ENCODE measurements at places on chromosomes 5 and 9.

GRCh38 chr5:122478741-122479442, 166.9 kb downstream of the SNCAIP start:
- DNase-seq, result no peak

DNA sequence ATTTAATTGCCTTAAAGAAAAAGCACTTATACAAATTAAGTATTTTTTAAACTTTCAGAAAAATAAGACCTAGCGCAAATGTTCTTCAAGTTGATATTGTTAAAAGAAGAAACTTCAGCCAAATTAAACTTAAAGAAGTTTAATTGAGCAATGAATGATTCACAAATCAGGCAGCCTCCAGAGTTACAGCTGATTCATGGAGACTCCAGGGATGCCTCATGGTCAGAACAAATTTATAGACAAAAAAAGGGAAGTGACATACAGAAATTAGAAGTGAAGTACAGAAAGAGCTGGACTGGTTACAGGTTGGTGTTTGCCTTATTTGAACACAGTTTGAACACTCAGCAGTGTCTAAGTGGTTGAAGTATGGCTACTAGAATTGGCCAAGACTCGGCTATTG, 60.3 kb downstream of the CDKN2A start:
- DNase-seq, result no peak

DNA sequence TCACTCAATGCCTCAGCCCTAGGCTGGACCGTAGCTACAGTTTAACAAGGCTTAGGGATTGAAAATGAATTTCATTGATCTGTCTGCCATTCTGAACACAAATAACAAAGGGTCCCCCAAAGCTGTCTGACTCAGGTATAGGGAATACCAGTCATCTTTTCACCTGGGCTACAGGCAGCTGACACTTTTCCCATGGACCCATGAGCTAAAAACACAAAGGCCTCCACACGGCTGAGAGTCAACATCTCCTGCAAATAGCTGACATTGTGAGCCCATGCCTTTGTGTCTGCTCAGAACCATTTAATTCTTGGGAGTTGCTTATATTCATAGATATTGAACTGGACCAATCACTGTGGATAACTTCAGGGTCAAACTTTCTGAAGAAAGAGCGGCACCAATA, 121.1 kb upstream of the SLIT3 start:
- DNase-seq, result no peak

DNA sequence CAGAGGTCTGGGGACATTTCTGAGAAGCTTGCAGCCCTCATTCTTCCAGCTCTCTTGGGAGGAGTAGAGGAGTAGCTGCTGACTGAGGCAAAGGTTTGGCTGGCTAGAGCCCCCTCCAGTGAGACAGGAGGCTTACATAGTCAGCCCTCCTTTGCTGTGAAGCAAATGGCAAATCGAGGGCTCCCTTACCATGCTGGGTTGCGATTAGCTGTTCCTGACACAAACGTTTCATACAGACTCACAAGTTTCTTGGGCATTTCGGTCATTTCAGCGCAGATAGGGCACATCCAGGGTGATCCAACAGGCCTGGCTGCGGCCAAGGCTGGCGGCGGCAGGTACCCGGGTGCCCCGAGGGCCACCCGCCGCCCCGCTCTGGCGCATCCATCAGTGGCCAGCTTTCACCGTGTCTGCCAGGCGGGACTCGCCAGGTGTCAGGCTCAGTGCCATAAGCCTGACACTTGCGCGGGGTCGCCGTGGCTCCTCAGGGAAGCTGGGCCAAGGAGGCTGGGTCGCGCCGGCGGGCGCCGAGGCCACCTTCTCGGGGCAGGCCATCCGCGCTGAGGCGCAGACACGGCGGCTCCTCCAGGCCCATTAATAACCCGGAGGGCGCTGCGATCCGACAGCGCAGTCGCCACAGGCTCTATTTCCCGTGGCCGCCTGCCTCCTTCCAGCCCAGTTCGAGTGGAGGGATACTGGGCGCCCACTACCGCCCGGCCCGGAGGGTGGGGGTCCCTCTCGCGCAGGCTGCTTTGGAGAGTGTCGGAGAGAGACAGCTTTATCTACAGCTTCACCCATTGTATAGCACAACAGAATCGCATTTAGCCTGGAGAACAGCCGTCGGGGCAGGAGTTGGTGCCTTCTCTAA, 9.1 kb downstream of the PRDM6 start:
- no peak for DNase-seq

- DNase-seq, result no peak
Observed at GRCh38 chr5:132396589-132397031, 27.1 kb downstream of the SLC22A5 start.

DNA sequence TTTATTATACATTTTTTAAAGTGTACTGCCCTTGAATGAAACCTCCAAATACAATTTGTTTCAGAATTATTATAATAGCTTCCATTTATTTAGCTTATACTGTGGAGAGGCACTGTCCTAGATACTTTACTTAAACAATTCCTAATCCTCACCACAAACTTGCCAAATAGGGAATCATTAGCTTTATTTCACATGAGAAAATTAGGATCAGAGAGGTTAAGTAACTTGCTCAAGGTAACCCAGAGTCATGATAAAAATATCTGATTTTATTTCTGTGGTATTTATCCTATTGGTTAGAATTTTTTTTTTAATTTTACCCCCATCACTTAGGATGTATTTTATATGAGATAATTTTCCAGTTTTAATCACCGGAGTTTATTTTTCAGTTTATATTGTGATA, 78.4 kb downstream of the ADGRV1 start:
- DNase-seq, result no peak

DNA sequence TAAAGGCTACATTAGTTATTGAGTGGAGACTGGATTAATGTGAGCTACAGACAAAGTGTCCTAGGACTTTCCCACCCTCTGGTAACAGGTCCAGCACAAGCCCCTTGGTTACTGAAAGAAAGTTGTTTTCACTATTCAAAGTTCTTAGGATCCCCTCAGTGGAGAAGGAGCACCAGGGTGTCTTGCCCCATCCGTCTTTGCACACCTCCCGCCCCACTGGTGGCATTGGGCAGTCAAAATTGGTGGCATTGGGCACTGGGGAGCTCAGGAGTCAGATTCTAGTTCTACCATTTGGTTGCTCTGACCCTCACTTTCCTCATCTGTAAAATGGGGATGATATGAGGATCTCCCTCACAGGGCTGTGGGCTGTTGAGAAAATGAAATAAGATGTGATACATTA, 2.4 kb upstream of the ANGPTL2 start:
- DNase-seq, result no peak

DNA sequence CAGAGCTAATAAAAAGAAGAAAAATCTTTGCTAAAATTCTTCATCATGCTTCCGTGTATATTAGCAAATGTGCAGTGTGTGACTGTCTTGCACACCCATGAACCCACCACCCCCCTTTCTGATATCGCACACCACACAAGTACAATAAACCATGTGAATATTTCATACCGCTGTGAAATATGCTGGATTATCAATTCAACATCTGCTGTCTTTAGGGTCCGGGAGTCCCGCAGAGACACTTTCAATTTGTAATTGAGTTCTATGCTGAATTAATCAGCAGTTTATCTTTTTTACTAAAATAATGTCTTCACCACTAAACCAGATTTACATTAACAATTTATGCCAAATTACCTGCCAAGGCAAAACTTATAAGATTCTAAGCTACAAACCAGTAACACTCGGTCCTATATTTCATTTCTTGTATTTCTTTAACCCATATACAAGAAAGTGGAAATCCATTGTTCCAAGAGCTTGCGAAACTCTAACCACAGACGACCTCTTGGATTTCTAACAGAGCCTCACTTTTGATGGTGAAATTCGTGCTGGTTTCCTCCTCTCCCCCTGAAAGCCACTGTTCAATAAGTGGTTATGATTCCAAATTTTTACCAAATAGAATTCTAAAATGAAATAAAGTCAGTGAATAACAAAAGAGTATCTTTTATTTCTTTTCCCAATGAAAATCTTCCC, 44.2 kb downstream of the PSMB7 start:
- no peak for DNase-seq

- no peak for DNase-seq
Observed at GRCh38 chr9:129415942-129416651, 204.8 kb downstream of the C9orf50 start.

DNA sequence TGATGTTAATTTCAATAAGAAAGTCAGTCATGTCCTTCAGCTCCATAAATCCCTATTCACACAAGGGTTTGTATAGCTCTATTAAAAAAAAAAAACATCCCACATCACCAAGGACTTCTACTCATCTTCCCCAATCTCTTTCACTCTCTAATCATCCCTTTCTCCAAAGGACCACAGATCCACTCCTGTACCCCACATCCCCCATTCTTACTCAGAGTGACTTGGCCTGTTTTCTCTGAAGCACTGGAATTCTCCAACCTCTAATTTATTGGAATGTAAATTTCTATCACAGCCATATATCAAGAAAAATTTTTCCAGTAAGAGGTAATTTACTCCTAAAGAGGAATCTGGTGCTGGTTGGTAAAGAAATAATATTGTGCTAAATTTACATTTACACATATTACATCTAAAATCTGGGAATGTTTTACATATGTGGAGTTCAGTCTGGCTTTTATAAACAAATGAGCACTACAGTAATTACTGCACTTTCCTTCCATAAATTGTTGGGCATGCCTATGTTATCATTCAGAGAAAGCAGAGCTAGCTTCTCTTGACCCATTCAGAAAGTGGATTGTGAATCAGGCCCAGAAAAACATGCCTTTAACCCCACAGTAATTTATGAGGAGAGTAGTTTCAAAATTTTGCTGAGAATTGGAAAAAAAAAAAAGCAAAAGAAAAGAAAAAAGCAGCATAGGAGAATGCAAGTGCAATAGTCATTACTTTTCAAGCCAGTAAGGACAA, 399.5 kb upstream of the TNC start:
- DNase-seq, result no peak

- no peak for DNase-seq
Observed at GRCh38 chr9:472479-473075, 257.9 kb downstream of the DOCK8 start.

Measured in CD4-positive, alpha-beta memory T cell (primary cell).